ENCODE measurements at places on chromosomes 6 and 20.

DNA sequence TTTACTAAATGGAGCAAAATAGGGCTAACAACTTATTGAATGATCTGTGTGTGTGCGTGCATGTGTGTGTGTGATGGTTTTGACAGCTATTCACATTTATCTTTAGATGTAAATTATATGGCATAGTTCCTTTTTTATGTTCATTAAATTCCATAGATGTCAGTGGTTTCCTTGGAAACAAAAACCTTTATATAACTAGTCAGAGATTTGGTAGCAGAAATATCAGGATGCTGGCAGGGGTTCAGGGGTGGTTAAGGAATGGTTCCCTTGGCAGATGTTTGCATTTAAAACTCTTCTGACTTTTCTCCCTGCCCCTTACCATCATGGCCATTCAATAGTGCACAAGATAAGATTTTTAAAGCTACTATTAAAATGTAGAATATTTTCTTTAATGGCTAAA is 256.6 kb downstream of the PLCB1 start:
- DNase-seq = no peak

DNA sequence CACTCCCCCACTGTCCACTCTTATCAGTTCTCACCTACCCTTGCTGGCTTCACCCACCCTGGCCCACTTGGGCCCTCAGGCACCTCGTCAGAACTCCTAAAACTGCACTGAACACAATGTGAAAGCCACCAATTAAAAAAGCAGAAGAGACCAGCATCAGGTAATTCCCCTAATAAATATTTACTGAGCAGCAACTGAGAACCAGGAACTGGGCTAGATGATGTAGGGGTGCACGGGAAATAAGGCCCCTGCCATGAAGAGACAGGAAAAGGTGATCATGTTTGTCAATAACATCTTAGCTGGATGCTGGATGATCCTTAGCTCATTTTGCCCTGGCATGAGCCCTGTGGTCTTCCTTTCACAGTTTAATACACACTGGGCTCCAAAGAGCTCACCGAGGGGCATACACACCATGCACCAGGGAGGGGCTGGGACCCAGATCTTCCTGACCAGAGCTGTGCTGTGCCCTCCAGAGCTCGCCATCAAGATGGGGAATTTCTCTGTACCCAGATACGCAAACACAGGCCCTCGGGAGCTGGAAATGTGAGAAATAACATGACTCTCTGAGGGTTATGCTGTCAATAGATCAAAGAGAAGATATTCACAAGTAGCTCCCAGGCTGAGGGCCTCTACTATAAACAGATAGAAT is 113.6 kb upstream of the SLC22A16 start:
- no peak for DNase-seq

- no peak for DNase-seq
These were observed 157.9 kb downstream of the LY86 start for GRCh38 chr6:6746333-6746969.

- DNase-seq = no peak
These were observed 15.6 kb upstream of the DAAM2 start for GRCh38 chr6:39776581-39776980.

DNA sequence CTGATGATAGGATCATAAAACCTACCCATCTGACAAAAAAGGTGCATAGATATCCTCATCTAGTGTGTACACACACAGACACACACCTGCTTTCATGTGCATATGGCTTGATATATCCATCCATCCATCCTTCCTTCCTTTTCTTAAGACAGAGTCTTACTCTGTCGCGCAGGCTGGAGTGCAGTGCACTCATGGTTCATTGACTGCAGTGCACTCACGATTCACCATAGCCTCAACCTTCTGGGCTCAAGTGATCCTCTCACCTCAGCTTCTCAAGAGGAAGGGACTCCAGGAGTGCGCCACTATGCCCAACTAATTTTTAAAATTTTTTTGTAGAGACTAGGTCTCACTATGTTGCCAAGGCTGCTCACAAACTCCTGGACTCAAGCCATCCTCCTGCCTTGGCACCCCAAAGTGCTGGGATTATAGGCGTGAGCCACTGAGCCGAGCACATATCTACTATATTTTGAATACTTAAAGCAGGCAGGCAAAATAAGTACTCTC is 27.1 kb downstream of the ADNP start:
- DNase-seq = no peak

DNA sequence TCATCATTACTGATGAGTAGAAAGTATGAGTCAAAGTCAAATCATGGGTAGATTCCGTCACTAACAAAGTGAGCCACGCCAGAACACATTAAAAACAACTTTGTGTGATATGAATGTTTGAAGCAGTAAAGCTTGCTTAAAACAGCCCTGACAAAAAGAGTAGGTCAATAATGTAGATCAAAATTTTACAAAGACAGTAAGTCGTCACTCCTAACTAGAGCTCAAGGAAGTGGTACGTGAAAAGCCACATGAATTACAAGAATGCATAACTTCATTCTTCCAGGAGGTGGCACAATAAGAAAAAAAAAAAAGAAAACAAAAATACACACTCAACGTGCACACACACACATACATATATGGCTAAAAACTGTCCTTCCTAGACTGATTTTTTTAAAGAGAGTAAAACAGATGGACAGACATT is 69.9 kb downstream of the HACE1 start:
- peak; percentile 16 for DNase-seq

DNA sequence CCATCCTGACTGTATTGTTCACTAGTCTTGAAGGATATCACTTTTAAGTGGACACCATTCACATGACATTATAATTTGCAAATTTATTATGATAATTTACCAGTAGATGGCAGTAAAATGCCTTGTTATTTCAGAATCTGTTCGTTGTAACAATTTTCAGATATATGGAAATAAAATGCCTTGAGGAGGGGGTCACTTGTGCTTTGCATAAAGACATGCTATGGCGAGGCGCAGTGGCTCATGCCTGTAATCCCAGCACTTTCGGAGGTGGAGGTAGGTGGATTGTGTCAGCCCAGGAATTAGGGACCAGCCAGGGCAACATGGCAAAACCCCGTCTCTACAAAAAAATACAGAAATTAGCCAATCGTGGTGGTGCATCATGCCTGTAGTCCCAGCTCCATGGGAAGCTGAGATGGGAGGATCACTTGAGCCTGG is 9.0 kb upstream of the NCOA6 start:
- no peak for DNase-seq

- DNase-seq = no peak
These were observed 4.9 kb downstream of the LAMA4 start for GRCh38 chr6:112249489-112249888.

- no peak for DNase-seq
These were observed 24.2 kb upstream of the FRMD1 start for GRCh38 chr6:168103050-168103830.

GRCh38 chr20:17500271-17500670 is 30.9 kb downstream of the BFSP1 start:
- DNase-seq = no peak

DNA sequence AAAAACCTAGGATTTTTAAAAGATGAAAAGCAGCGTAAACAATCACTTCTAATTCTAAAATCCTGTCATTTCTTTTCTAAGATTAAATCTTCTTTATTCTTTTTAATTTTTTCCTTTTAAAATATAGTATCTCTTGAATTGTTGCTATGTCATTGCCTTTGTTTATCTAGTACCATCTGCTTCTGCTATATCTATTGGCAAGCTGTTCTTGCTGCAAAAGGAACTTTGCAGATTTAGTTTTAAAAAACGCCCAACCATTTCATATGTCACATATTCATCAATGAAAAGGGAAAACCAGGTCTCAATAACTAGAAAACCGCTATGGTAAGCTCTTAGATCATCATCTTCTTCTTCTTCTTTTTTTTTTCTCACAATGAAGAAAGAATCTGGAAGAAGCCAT is 11.5 kb upstream of the EEF1A1 start:
- DNase-seq = no peak

GRCh38 chr6:123788319-123788718 is 15.3 kb upstream of the NKAIN2 start:
- DNase-seq = no peak

- DNase-seq = no peak
These were observed 78.3 kb downstream of the TRAM2 start for GRCh38 chr6:52498538-52499017.

GRCh38 chr20:8438748-8439147 is 306.7 kb downstream of the PLCB1 start:
- no peak for DNase-seq

GRCh38 chr6:135527116-135527959 is 29.8 kb upstream of the AHI1 start:
- no peak for DNase-seq

DNA sequence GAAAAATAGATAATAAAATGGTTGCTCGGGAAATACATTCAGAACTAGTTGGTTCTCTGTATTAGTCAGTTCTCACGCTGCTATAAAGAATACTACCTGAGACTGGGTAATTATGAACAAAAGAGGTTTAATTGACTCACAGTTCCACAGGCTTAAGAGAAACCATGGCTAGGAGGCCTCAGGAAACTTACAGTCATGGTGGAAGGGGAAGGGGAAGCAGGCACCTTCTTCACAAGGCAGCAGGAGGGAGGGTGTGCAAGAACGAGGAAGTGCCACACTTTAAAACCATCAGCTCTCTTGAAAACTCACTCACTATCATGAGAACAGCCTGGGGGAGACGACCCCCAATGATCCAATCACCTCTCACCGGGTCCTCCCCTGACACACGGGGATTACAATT is 24.2 kb upstream of the SNX9 start:
- DNase-seq = peak; percentile 48

GRCh38 chr20:41574802-41575389 is 43.3 kb downstream of the CHD6 start:
- DNase-seq = no peak

DNA sequence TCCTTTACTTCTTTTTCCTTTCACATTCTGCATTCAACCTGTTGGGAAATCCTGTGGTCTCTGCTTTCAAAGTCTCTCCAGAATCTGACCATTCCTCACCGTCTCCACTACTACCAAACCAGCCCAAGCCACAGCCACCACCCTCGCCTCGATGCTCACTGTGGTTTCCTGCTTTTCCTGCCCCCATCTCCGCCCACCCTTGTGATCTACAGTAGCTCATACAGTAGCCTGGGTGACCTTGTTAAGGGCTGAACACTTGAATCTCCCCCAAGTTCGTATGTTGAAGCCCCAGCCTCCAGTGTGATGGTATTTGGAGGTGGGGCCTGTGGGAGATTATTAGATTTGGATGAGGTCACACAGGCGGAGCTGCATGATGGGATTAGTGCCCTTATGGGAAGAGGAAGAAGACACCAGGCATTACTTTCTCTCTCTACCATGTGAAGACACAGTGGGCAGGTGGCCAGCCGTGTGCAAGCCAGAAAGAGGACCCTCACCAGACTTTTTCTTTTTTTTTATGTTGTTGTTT is 189.0 kb upstream of the UST start:
- peak; percentile 25 for DNase-seq

DNA sequence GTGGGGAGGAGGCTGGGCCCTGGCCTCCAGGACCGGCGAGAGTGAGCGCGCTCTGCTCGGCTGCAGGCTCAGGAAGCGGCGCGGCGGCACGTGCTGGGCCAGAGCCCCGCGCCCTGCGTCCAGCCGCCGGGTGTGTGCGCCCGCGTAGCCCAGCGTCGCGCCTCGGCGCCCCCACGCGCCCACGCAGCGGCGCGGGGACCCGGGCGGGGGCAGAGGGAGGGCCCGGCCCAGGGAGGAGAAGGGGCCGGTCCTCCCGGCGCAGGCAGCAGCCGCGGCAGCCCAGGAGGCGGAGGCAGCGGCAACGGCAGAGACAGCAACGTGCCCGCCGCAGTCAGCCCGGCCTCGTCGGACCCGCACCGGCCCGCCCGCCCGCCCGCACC is at the start of gene EYA2:
TSS of gene EYA2 (plus strand) at position 265 of the 380 bp plus-strand sequence. CDS start 95,168 bp downstream, outside the sequence.
- DNase-seq = peak; percentile 2

GRCh38 chr20:434661-435419 is 26.7 kb downstream of the RBCK1 start:
- DNase-seq = no peak

GRCh38 chr6:424741-425417 is 33.3 kb downstream of the IRF4 start:
- no peak for DNase-seq

- no peak for DNase-seq
These were observed 27.0 kb upstream of the AVP start for GRCh38 chr20:3111507-3111906.

DNA sequence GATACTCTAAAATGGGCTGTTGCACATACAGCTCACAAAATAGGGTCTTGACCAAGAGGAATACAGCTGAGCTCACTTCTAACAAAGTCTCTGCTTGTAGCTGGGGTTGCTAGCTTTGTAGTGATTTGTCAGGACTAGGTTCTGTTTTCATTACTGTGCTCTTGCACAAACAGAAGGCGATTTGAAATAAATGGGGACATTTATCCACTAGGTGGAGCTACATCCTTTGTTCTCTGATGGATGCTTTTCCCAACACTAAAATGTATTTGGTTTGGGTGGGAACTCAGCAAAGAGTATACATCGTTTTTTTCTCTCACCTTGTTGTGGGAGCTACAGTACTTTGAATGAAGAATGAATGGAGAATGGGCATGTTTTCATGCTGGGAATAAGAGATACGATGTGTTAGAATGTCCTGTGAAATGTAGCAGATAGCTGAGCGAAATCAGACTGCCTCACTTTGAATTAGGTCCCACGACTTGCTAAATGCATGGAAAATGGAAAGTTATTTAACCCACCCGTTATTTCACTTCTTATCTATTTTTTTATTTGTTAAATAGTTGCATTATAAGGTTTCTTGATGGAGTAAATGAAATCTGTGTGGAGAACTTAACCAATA is 494.7 kb upstream of the MAP3K7 start:
- DNase-seq = no peak
